ENCODE measurements at places on chromosomes 7 and 10. TPM values are rescaled to one million over a fixed set of nuclear protein-coding genes. Genes with fewer than 3 reads are reported as not detected.

The LRRN3 gene
- 154 TPM for total RNA-seq

The PIK3AP1 gene
- total RNA-seq: 11.5 TPM

The OR2A42 gene
- not detected for total RNA-seq

The GPR85 gene
- not detected for total RNA-seq

The FAM24B gene
- total RNA-seq: 15.3 TPM

The PRKCQ gene
- 58.7 TPM for total RNA-seq

The UNCX gene
- total RNA-seq: not detected

The TMEM130 gene
- not detected for total RNA-seq

The HEPACAM2 gene
- total RNA-seq: not detected

The LLCFC1 gene
- total RNA-seq: not detected

The STEAP1B gene
- total RNA-seq: 0.37 TPM

The DNAJC30 gene
- 9.0 TPM for total RNA-seq

The SPOCK2 gene
- 127 TPM for total RNA-seq

The PRKG1 gene
- total RNA-seq: not detected

The ABHD11 gene
- total RNA-seq: 15.9 TPM

The FLNC gene
- total RNA-seq: not detected

The CYP2C19 gene
- total RNA-seq: not detected

The FGF8 gene
- not detected for total RNA-seq

The MKI67 gene
- total RNA-seq: 418 TPM

The ZP3 gene
- 0.64 TPM for total RNA-seq

The GRID2IP gene
- total RNA-seq: 0.14 TPM

The PRSS37 gene
- total RNA-seq: not detected

The SLC39A12 gene
- not detected for total RNA-seq

The OR2A12 gene
- not detected for total RNA-seq

The SAMD9 gene
- total RNA-seq: 85.6 TPM

The PPRC1 gene
- 79.0 TPM for total RNA-seq

The PUS7 gene
- total RNA-seq: 13.1 TPM

The HMX2 gene
- not detected for total RNA-seq

The CDK1 gene
- total RNA-seq: 123 TPM

The EN2 gene
- not detected for total RNA-seq

The PSPH gene
- total RNA-seq: 22.2 TPM

The SPDYE16 gene
- total RNA-seq: 0.52 TPM

The ASAH2 gene
- 4.9 TPM for total RNA-seq

All from activated CD8-positive, alpha-beta memory T cell treated with anti-CD3 and anti-CD28 coated beads, Interleukin-2, amount 10 ng/mL, durations not matched to agents 7 days and 5 days (primary cell).